ENCODE measurements at places on chromosomes 1 and 21.

DNA sequence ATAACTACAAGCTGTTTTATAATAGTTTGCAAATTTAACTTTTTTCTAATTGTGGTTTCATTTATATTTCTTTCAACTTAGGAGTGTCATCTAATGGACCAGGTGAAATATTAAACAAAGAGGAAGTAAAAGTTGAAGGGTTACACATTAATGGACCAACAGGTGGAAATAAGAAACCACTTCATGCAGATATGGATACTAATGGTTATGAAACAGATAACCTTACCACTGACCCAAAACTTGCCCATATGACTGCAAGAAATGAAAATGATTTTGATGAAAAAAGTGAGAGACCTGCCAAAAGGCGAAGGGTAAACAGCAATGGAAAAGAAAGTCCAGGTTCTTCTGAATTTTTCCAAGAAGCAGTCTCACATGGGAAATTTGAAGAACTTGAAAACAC, 59.7 kb downstream of the MIER1 start:
- no peak for DNase-seq

GRCh38 chr1:224781800-224782199, 147.7 kb upstream of the DNAH14 start:
- no peak for DNase-seq

DNA sequence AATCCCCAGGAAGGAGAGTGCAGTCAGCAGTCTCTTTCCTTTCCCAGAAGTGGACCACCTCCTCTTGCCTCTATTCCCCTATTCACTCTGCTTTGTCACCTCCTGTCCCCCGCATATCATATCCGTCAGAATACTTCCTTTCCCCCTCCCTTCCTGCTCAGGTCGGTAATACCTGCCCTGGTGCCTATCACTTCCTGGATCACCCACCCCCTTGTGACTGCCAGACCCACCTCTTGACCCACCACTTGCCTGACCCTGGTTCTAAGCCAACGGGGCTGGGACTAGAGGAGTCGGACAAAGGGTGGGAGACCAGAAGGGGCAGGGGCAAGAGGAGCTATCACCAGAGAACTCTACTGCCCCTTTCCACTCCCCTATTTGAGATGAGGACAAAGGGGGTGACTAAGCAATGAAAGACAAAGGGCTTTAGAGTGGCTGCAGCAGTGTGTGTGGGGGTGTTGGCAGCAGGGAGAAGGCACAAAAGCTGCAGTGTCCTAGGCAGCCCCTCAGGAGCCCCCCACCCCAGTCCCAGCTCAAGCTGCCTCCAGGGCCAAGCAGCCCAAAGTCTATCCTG, 1.7 kb upstream of the ADAMTS4 start:
- DNase-seq = no peak

GRCh38 chr1:84930831-84931230, 37.8 kb upstream of the LPAR3 start:
- no peak for DNase-seq

Data from mesenchymal stem cell (in vitro differentiated cells and primary cell).